Stimulated activated CD4-positive, alpha-beta T cell treated with anti-CD3 and anti-CD28 coated beads, Interleukin-15, amount 100 ng/mL, for 48 hours (primary cell): ENCODE measurements at places on chromosomes 12 and 14.

DNA sequence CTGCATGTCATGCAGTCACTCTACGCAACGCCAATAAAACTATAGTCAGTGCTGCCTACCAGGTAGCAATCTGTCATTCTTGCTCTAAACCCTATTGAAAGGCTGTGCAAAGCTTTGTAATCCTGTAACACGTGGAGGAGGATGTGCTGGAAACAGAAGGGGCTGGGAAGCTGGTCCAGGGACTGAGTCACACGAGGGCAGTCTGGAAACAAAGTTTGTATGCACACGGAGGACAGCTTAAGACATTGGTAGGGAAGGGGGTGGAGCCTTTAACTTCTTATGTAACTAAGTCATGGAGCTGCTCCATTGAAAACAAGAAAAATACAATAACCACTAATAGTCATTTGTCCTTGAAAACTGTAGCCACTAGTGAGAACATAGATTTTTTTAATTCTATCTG lies 128.0 kb downstream of the BCAT1 start:
- DNase-seq, result no peak

GRCh38 chr12:116040402-116040801 lies 237.1 kb downstream of the MED13L start:
- DNase-seq, result no peak

GRCh38 chr14:45698462-45699134 lies 445.6 kb upstream of the MIS18BP1 start:
- DNase-seq, result no peak

DNA sequence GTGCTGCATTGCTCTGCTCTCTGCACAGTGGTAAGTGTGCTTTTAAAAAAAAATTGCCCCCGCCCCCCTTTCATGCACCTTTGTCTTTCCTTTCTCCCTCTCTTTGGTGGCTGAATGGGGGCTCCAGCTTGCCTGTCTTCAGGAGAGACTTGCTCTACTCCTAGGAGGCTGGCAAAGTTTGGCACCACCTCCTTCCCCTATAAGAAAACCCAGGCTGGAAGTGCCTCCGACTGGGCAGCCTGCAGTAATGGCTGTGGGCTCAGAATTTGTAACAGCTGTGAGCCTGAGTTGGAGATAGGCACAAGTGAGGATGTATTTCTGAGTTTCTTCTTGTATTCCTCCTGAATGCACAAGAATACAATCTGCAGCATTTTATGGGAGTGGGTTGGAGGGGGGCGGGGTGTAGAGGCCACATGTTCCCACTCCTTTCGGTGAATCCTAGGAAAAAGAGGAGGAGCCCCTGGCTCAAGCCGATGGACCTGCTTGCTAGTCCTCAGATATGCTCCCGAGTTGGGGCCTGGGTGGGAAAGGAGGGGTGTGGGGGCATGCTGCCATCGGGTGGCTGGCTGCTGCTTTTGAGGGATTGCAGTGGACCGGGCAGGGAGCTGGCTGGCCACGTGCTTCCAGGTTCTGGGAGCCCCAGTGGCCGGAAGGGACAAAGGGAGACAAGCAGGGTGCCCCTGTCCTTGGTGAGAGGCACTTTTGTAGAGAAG lies 124.3 kb downstream of the TSPAN9 start:
- no peak for DNase-seq

DNA sequence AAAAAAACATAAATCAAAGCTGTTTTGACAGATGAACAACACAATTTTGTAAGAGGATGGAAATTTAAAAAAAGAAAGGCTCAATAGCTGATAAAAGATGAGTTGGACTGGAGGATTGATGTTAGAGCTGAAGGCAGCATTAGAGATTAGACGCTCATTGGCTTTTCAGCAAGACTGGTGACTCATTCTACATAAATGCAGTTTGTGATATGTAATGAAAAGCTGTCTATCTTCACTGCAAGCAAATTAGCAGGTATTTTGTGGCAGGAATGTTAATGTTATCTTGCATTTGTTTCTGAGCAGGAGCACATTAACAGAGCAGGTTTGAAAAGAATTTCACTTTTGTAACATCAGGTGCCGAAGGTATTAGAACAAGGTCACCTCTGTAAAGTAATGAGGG lies 442.7 kb upstream of the NOVA1 start:
- no peak for DNase-seq

- no peak for DNase-seq
Observed at GRCh38 chr12:88733008-88733407, 152.7 kb upstream of the KITLG start.

DNA sequence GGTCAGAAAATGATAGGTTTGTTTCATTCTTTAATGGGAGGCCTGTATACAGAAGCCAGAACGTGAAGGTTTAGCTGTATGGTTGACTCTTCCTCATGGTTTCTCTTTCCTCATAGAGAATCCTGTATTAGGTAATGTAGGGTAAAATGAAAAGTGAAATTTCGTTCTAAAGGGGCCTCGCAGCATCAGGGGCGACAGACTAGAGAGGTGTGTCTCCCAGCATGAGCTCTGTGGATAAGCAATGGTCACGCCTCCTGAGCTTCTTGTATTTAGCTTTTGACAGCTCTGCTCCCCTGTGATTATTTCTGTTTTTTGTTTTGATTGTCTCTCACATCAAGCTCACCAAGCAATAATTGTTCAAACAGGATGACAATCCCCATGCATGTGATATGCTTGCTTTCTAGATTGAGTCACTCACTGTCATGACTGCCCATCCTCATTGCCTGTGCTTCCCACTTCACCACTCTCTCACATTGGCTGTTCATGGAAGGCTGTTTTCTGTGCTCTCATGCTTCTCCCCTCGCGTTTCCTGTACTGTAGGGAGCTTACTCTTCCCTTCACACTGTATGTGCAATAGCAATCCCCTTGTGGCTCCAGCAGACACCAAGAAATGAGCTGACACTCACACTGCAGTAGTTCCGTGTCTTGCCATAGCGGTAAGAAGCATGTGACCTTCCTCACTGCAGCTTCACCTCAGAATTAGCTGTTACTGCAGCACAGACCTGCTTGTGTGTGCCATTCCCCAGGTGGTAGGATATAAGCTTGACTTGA lies 44.0 kb downstream of the RAD52 start:
- DNase-seq, result no peak

DNA sequence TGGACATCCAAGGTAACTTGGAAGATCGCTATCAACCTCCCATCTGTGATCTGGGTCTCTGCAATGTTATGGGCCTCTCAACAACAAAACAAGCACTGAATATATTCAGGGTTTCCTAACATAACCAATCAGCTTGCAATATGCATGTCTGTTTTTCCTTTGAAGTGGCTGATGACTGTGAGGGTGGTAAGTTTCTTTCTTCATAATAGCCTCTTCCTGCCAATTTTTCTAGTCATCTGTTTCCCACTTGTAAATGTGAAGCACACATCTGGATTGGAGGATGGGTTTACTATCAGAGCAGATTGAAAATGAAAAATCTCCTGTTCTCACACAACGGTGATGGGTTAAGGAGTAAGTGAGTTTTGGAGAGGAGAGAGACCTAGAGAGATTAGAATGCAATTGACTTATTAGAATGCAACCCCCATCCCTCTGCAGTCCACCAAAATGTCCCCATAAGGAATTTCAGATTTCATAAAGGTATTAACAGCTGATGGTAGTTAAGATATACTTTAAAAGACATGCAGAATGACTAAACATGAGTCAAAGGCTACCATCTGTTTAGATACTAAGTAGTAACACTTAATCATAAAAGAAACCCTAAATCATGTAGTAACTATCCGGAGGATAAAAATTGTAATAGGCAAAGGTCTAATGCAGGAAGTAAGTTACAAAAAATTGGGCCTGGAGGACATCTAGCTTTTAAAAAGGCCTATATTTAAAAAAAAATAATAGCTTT lies 58.4 kb upstream of the SAV1 start:
- DNase-seq, result no peak

DNA sequence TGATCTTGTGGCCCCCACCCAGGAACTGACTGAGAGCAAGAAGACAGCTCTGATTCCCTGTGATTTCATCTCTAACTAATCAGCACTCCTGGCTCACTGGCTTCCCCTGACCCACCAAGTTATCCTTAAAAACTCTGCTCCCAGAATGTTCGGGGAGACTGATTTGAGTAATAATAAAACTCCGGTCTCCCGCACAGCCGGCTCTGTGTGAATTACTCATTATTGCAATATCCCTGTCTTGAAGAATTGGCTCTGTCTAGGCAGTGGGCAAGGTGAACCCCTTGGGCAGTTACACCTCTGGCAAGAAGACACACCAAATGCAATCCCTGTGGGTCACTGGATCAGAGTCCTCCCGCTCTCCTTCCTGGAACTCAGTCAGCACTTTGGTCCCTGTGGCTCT lies 21.3 kb downstream of the SLC7A7 start:
- no peak for DNase-seq

DNA sequence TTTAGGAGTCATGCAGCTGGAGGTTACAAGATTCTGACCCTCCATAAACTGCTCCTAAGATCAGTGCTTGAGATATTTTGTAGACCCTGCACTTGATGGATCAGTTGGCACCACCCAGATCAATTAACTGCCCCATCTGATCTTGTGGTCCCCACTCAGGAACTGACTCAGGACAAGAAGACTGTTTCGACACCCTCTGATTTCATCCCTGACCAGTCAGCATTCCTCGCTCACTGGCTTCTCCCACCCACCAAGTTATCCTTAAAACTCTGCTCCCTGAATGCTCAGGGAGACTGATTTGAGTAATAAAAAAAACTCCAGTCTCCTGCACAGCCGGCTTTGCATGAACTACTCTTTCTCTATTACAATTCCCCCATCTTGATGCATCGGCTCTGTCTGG lies 360.2 kb downstream of the GALC start:
- DNase-seq, result no peak

GRCh38 chr14:78491048-78491447 lies 320.9 kb downstream of the NRXN3 start:
- no peak for DNase-seq

- no peak for DNase-seq
Observed at GRCh38 chr14:105601360-105602242, 75.2 kb downstream of the TMEM121 start.

DNA sequence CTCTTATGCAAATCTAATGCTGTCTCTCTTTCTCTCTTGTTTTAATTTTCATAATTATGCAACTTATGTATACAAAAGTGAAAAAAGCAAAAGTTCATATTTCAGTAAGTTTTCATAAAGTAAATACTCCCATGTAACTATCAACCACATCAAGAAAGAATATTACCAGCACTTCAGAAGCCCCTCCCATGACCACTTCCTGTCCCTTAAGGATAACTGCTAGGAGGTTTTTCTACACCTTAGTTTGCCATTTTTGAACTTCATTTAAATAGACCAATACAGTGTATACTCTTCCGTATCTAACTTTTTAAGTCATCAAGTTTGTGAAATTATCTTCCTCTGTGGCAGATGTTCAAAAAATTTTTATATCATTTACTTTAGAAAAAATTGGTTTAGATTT lies 547 bp upstream of the OR4K15 start:
- no peak for DNase-seq

- DNase-seq, result no peak
Observed at GRCh38 chr14:51996148-51996746, 6.9 kb downstream of the RTRAF start.
